KBM-7 (cell line): ENCODE measurements at places on chromosomes 12 and 14.
A peak's percentile ranks its signal among the peaks of the same experiment; 100 is the strongest.

GRCh38 chr14:89900802-89901201 is 53.7 kb downstream of the EFCAB11 start:
- DNase-seq: no peak

DNA sequence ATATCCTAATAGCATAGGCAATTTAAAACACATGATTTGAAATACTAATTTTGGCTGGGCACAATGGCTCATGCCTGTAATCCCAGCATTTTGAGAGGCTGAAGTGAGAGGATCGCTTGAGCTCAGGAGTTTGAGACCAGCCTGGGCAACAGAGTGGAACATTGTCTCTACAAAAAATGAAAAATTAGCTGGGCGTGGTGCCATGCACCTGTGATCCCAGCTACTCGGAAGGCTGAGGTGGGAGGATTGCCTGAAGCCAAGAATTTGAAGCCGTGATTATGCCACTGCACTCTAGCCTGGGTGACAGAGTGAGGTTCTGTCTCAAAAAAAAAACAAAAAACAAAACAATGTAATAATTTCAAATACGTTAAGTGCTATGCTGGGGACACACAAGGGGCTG is 83.3 kb downstream of the SSPN start:
- no peak for DNase-seq

- DNase-seq: peak; percentile 60
These were observed 66.2 kb upstream of the PTGR2 start for GRCh38 chr14:73785336-73785833.

- no peak for DNase-seq
These were observed 162.6 kb upstream of the TMPO start for GRCh38 chr12:98352835-98353234.

- no peak for DNase-seq
These were observed 51.6 kb downstream of the CAND1 start for GRCh38 chr12:67320614-67321295.

DNA sequence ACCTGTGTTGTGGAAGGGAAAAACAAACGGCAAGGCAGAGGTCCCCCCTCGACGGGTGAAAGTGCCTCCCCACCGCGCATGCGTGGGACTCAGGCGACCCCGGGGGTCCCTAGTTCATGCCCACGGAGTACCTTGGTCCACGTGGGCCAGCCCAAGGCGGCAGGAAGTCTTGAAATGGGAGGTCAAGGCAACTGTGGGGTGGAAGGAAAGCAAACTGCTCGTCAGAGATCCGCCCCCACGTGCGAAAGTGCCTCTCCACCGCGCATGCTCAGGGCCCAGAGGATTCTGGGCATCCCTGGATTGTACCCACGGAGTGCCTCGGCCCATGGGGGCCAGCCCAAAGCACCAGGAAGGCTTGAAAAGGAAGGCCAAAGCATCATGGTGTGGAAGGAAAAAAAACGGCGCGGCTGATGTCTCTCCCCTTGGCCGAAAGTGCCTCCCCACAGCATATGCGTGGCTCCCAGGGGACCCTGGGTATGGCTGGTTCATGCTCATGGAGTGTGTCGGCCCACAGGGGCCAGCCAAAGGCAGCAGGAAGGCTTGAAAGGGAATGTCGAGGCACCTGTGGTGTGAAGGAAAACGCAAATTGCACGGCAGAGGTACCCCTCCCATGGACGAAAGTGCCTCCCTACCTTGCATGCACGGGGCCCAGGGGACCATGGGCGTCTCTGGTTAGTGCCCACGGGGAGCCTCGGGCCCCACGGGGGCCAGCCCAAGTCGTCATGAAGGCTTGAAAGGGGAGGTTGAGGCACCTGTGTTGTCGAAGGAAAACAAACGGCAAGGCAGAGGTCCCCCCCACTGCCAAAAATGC is 369.7 kb downstream of the ALG10 start:
- DNase-seq: no peak

- no peak for DNase-seq
These were observed 208.6 kb upstream of the OR4E1 start for GRCh38 chr14:21882226-21882625.

DNA sequence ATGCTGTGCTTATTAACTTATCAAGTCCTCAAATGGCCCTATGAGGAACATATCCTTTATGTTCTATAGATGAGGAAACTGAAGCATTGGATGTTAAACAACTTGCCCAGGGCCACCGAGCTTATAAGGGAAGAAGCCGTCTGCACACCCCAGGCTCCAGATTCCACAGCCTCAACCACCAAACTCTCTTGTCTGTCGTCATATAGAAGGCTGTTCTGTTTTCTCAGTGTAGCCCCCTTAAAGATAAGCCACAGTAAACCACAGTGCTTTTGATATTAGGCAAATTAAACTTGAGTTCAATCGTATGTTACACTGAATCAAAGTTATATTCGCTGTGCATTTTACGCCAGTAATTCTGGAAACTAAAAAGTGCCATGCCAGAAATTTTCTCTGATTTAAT is 116.7 kb downstream of the PRKCH start:
- no peak for DNase-seq

- no peak for DNase-seq
These were observed 30.6 kb upstream of the GALNT9 start for GRCh38 chr12:132359971-132360370.

- no peak for DNase-seq
These were observed 76.1 kb upstream of the RFX4 start for GRCh38 chr12:106506691-106507090.

GRCh38 chr12:7751394-7751793 is 4.2 kb upstream of the CLEC4C start:
- DNase-seq: no peak

GRCh38 chr14:69246331-69246730 is 13.6 kb upstream of the GALNT16 start:
- no peak for DNase-seq

DNA sequence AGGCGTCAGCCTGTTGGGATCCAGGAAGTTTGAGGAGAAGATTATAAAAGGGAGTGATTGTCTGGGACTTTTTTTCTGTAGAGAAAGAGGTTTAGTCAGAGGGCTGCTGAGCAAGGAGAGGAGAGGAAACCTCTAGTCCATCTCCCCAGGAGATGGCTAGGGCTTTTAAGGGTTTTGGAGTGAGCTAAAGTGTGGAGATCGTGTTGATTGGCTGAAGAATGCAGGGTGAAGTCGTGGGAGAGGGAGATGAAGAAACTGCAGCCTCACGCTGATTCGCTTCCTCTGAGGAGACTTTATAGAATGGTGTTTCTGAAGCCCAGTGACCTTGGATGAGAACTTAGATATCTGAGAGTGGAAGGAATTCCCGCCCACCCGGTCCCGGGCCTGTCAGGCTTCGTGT is 193.7 kb upstream of the PWP1 start:
- DNase-seq: no peak

DNA sequence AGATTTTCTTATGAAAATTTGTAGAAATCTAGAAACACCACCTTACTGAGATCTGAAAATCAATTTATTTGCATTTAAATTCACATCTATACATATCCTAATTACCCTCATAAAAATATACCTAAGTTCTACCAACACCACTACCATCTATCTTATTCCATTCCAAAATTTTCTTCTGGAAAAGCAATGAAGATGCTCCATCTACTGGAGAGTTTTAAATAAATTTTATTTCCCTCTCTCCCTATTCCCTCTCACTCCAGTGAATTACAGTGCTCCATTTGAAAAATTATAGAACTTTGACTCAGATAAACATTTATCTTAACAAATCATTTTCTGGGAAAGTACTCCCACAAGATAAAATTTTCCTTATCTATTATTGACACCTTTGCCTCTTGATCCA is 2.3 kb upstream of the C14orf39 start:
- DNase-seq: no peak

GRCh38 chr12:80935111-80935510 is 2.6 kb downstream of the LIN7A start:
- DNase-seq: no peak

- DNase-seq: no peak
These were observed 3.4 kb upstream of the HOXC9 start for GRCh38 chr12:53996240-53997203.

- no peak for DNase-seq
These were observed 2.1 kb upstream of the PRR4 start for GRCh38 chr12:10851243-10851858.

DNA sequence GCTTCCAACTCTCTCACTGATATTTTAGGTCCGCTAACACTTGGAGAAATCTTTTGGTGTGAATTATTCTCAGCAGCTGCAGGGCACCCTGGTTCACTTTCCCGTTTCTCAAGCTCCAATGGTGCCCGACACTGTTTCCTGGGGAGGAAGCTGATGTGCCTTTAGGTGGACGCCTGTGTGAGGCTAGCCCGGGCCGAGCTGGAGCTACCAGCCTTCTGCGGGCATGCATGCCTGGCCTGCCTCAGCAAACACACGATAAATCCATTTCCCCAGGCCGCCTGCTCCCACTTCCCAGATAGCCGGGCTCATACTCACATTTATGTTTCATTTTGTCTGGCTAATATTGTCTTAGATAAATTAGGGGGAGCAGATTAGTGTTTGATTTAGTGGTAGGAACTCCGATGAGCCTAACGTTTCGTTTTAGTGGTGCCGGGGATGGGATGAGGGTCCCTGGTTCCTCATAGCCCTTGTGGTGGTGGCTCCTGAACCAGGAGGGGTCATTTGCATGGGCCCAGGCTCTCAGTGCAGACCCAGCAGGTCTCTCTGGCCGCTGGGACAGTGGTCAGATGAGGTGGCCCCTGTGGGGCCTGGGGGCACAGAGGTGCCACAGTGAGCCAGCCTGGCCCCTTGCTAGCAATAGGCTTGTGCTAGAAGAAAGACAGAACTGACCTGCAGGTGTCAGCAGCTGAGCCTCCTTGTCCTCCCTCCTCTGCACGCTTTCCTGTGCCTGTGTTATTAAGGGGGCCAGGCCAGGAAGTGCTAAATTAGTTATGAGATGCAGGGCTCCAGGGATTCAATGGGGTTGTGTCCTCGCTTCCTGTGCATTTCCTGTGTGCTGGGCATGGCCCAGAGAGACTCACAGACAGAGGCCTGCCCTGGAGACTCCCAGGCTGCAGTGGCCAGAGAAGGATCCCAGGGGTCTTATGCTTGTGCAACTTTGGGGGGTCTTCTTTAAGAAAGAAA is 88.3 kb downstream of the KIF26A start:
- DNase-seq: no peak

DNA sequence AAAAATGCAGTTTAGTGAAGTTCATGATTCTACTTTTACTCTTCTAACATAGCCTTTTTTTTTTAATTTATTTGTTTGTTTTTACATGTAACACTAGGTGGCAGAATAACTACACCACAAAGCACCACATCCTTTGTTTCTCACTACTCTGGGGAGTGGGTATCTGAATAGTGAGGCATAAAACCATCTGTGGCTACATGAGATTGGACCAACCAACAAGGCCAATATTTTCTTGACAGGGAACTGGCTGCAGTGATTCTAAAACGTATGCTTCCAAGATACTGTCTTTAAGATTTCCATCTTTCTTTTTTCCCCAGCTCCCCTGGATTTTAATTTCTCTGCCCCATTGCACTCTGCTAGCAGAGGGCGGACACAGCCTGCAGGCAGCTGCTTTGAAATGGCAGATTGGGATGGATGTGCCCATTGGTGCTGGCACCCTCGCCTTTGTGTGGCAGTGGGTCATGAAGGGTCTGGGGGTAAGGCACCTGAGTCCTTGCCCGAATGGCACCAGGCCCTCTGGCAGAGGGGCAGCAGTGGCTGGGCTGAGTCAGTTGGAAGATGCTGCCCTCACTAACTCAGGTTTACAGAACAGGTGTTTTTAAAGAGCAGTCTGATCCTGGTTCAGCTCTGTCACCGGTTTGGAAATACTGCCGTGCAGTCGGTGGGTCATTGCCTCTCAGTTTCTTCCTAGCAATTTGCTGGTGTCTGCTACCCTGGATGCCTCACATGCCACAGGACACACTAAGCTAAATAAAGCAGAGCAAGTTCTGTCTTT is 429.1 kb downstream of the RAD51B start:
- peak; percentile 54 for DNase-seq
